ENCODE measurements at places on chromosomes 6 and 20.

GRCh38 chr6:12343122-12343439 lies 52.9 kb downstream of the EDN1 start:
- DNase-seq = no peak

DNA sequence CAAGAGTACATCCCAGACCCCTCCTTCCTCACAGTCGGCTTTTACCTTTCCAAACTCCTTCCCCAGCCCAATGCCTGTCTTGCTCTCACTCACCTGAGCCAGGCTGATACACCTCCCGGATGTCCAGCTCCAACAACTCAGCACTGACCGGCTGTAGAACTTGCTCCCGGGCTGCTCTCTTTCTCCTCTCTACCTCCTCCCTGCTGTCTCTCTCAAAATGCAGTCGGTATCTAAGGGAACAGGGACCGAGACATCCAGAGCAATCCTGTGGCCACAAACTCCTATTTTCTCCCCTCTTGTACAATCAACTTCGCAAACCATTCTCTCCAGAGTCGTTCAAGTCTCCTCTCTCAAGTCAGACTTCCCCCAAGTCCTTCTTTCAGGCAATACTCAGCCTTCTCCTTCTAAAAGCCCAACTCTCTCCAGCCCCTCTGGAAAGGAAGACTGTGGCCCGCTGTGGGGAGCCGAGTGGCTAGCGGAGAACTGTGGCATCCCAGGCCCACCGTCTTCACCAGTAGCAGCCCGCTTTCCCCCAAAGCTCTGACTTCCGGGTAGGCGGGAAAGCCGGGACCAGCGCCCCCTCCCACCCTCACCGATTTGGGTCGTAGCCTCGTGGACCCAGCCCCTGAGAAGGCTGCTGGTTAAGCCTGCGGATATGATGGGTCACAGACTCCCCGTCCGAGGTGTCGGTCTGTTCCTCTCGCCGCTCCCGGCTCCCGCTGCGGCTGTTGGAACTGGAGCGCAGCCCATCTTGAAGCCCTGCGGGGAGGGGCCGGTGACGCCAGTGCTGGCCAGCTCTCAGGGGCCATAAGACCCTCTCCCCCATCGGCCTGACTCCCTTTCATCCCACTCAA lies 1.1 kb downstream of the GNL1 start:
- no peak for DNase-seq

- DNase-seq = no peak
These were observed 106.1 kb upstream of the ASF1A start for GRCh38 chr6:118787724-118788423.

DNA sequence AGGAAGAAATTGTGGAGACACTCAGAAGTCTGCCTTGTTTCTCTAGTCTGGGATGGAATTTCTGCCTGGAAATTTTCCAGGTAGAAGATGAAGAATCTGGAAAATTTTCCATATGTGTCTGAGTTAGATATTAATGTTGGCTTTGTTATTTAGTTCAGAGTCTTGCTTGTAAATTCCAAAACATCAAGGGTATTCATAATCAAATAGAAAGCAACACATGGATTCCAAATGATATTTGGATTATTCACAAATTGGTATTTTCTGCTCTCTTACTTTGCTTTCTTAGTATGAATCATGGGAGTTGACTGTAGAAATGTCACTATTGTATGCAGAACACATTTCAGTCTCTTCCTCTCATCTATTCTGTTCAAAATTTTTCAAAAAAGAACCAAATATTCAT lies 116.0 kb downstream of the GRIK2 start:
- DNase-seq = no peak

GRCh38 chr6:91926827-91927226 lies 1340.0 kb upstream of the MAP3K7 start:
- DNase-seq = no peak

DNA sequence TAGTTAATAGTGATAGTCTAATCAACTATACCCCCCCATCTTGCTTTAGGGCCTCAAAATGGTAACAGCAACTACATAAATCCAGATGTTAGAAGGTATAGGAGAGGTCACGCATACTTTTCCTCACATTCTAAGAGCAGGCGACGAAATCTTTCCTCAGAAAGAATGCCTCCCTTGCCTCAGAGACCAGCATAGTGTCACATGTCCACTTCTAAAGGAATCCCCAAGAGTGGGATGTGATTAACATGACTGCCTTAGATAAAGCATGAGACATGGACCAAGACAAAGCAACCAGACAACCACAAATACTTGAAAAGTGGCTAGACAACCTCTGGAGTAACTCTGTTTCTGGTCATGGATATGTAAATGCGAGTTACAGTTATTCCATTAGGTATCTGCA lies 710.7 kb downstream of the EYS start:
- DNase-seq = no peak

GRCh38 chr6:74137911-74138310 lies 441.9 kb downstream of the CD109 start:
- no peak for DNase-seq

GRCh38 chr6:113649880-113650609 lies 207.1 kb upstream of the MARCKS start:
- DNase-seq = no peak

DNA sequence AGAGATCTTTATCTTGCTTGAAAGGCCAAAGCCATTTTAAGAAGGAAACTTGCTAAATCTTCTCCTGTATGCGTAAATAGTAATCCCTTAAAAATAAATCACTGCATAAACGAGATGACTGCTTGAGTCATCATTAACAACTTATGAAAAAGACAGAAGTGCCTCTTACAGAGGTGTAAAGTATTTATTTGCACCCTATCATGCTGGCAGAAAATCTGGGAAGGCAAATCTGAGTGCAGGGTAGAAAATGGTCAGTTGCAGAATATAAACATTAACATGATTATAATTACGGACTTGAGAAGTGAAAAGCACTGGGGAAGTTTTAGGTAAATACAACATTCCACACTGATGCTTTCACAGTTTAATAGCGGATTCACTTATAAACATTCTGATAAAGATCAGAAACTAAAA lies 67.5 kb upstream of the FBXO30 start:
- DNase-seq = no peak

- DNase-seq = no peak
These were observed 278.8 kb upstream of the JARID2 start for GRCh38 chr6:14966906-14967711.

DNA sequence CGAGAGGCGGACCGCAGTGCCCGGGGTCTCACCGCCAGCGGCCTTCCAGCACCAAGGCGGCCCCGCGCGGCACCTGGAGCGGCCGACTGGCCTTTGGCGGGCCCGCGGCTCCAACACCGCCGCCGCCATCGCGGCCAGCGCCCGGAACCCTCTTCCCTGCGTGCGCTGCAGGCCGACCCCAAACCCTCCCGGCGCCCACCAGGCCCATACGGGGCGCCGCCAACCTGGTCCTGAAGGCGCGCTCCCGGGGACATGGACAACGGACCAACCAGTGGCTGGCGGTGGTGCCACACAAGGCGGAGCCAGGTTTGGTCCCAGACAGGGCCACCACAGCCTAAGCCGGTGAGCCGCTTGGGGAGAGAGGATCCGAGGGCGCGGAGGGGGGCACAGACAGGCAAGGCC lies 1514.8 kb upstream of the DEFB115 start:
- no peak for DNase-seq

- DNase-seq = no peak
These were observed 61.1 kb upstream of the C20orf144 start for GRCh38 chr20:33600981-33601380.

DNA sequence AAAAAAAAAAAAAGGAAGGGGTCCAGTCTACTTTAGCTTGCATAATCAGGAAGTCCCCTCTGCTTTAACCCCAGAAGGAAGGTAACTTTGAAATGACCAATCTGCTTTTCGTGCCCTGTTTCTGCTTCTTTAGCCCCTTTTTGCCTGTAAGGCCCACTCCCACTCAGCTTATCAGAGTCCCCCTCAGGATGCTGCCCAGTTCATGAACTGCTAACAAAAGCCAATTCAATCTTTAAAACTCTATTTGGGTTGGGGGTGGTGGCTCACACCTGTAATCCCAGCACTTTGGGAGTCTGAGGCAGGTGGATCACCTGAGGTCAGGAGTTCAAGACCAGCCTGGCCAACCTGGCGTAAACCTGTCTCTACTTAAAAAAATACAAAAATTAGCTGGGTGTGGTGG lies 12.3 kb downstream of the GHRH start:
- no peak for DNase-seq

GRCh38 chr20:18050628-18051027 lies 7.1 kb downstream of the OVOL2 start:
- no peak for DNase-seq

GRCh38 chr20:9100691-9101090 lies 31.8 kb downstream of the PLCB4 start:
- DNase-seq = no peak

DNA sequence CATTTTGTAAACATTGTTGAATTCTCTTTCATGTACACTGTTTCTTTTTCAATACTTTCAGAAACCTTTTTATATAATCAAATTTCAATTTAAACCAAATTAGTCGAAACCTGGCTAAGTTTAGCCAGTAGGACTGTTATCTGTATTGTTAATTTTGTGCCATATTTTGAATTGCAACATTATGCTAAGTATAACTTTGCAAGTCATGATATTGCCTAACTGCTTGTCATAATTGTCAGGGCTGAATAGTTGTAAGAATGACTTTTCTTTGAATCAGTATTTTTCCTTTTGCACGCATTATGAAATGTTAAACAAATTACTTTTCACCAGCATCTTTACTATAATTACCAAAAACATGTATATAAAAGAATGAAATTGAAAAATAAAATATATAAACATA lies 82.7 kb downstream of the SAMD3 start:
- no peak for DNase-seq

GRCh38 chr6:151021896-151022295 lies 156.4 kb downstream of the MTHFD1L start:
- no peak for DNase-seq

GRCh38 chr6:116847227-116847626 lies 18.3 kb upstream of the GPRC6A start:
- DNase-seq = peak; percentile 33

DNA sequence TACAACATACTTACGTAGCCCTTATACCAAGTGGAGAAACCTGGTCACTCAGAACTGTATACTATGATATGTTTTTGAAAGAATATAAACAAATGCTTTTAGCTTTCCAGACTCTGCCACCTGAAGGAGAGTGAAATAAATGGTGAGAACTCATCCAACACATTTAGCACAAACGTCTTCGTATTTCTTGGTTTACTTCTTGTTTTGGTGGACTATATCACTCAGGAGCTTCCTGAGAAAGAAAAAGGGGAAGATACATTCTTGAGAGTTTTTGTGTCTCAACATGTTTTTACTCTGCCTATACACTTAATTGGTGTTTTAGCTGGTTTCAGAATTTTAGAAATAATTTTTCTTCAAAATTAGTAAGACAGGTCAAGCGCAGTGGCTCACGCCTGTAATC lies 19.4 kb upstream of the CTAGE9 start:
- no peak for DNase-seq

DNA sequence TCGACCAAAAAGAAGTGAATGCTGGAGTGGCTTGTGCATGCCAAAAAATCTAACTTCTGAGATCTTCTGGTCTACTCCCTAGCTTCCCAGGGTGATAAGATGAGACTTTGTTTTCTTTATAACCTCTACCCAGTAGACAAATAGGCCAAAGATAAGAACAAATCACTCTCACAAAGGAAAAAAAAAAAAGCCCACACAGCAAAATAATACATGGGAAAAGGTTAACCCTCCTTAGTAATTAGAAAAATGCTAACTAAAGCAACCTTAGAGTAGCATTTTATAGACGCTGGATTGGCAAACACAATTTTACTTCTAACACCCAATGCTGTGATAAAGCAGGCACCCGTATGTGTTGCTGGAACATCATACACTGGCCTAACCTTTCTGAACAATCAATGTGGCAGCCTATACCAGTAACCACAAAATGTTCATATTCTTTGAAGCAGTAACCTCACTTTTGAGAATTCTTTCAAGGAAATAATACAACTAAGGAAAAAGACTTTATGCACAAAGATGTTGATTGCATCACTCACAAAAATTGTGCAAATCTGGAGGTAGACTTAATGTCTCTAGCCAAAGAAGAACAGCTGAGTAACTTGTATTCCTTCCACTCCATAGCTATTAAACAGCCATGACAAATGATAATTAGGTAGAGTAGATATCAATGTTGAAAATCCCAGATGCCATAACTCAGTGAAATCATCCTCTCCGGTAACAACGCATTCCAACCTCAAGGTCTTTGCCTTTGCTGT lies 116.3 kb upstream of the QKI start:
- no peak for DNase-seq

GRCh38 chr6:119313937-119314884 lies 35.4 kb downstream of the MAN1A1 start:
- peak; percentile 95 for DNase-seq

GRCh38 chr6:3088968-3089367 lies 20.7 kb downstream of the RIPK1 start:
- DNase-seq = no peak

- no peak for DNase-seq
These were observed 262.4 kb upstream of the MARCKS start for GRCh38 chr6:113594726-113595125.

DNA sequence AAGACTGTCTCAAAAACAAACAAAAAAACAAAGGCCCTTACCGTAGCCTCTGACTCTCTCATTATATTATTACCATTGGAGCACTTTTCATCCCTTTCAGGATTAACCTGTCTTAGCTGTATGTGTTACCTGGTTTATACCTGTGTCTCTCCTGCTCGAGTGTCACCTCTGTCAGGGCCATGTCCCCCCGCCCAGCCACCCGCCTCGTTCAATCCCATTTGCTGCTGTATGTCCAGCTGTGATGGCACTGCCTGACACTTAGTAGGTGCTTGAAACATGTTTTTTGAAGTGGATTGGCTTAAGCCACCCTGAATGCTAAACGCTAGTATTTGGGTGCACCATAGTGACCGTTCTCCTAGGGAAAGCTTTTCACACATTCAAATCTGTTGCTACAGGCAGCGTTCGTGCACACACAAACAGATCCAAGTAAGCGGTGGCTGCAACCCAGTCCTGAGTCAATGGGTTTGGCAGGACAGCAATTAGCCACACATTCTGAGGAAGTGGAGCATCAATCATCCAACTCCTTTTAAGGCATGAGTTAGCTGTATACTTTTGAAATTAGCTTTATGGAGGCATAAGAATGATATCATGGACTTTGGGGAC lies 98.9 kb upstream of the ZNF217 start:
- no peak for DNase-seq

- DNase-seq = no peak
These were observed 19.2 kb upstream of the STK38 start for GRCh38 chr6:36566418-36566905.

DNA sequence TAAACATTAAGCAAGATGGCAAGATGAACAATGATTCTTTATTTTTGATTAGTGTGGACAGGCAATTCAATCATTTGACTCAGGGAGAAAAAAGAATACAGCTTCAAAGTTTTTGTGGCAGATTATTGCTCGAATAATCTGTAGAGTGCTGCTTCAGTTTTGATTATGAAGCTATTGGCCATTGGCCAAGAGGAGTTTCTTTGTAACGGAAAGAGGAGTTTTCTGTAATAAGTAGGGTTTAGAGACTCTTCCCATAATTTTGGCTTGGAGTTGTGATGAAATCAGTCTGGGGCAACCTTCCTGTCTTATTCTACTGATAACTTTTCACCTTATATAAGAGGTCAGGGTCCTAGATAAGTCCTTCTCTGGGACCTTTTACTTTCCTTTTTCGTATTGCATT lies 256.7 kb upstream of the RAB32 start:
- no peak for DNase-seq

- no peak for DNase-seq
These were observed 443.0 kb downstream of the PKHD1 start for GRCh38 chr6:51644426-51644825.

- DNase-seq = peak; percentile 93
These were observed 62.6 kb downstream of the BACH2 start for GRCh38 chr6:90233994-90234393.

GRCh38 chr20:61940976-61941720 lies 124.5 kb downstream of the TAF4 start:
- DNase-seq = no peak

GRCh38 chr20:47606983-47607613 lies 105.4 kb downstream of the NCOA3 start:
- DNase-seq = no peak
